ENCODE measurements at places on chromosomes 4 and X.

DNA sequence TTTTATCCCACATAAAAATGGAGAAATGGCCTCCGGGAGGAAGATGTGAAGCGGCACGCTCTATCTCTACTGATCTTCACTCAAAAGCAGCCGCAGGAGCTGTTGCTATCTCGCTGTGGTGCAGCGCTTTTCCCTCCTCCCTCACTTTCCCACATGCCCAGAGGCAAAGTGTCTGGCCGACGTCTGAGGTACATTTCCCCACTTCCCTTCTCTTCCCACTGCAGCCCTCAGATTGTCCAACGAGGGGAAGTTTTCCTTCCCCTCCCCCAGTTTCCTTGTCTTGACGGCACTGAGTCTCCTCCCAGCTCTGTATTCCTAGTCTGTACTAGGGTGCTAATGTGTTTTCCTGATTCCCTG, 660 bp upstream of the COL25A1 start:
- no peak for DNase-seq

DNA sequence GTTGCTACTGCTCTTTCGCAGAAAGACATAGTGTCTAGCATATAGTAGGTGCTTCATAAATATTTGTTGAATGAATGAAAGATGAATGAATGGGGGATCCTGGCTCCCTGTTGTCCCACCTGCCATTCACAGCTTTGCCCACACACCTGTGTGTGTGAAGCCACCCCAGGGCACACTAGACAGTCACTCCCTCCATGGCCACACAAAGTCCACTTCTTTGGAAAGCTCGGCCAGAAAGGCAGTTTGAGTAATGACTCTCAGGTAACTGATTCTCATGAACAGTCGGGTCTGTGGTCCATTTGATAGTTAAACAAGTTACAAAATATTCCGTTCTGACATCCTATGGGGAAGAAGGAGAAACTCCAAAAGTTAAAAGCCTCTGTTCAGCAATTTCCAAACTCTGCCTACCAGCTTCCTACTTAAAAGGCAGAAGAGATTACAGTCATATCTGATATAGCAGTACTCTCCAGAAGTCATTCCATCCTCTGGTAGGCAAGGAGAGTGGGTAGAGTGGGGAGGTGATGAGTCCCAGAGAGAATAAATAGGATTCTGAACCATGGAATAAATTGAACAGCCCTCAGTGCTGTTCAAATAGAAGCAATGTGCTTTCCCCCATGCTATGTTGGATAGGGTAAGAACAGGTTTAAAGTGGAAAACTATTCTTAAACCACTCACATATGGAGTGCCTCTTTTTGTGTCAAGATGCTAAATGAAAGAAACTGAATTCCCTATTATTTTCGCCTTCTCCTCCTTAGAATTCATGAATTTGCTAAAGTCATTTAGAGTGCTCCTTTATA, 204.9 kb upstream of the GALNT7 start:
- DNase-seq = no peak

DNA sequence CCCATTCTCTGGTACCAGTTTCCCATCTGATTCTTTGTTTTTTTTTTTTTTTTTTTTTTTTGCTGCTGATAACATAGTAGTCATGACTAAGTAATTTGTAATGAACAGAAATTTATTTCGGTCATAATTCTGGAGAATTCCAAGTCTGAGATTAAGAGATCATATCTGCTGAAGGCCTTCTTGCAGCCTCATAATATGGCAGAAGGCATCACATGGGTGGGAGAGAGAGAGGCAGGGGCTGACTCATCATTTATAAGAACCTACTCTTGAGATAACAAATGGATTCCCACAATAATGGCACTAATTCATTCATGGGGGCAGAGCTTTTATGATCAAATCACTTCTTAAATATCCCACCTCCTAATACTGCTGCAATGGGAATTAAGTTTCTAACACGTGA, 1034.3 kb downstream of the STIM2 start:
- DNase-seq = no peak

- no peak for DNase-seq
These were observed 209.9 kb upstream of the HCCS start for GRCh38 chrX:10901290-10901633.

DNA sequence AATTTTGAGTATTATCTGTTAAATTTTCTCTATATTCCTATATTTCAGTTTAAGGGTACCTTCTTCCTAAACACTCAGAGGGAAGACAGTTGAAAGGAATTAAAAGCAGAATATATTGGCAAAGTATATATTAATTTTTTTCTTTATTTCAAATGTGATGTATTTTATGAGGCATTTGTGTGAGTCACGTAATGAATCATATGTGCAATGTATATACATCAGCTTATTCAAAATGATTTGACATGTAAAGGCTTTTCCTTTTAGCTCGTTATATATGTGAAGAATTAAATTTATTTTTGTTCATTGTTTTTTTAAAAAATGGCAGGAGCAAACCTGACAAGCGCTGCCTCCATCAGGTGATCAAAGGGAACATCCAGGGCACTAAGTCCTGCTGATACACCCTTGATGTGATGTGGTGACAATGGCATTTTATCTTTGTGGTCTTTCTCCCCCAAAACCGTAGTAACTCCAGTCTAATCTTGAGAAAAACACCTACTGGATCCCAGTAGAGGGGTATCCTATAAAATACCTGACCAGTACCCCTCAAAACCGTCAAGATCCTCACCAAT, 8.9 kb downstream of the WWC2 start:
- DNase-seq = no peak

DNA sequence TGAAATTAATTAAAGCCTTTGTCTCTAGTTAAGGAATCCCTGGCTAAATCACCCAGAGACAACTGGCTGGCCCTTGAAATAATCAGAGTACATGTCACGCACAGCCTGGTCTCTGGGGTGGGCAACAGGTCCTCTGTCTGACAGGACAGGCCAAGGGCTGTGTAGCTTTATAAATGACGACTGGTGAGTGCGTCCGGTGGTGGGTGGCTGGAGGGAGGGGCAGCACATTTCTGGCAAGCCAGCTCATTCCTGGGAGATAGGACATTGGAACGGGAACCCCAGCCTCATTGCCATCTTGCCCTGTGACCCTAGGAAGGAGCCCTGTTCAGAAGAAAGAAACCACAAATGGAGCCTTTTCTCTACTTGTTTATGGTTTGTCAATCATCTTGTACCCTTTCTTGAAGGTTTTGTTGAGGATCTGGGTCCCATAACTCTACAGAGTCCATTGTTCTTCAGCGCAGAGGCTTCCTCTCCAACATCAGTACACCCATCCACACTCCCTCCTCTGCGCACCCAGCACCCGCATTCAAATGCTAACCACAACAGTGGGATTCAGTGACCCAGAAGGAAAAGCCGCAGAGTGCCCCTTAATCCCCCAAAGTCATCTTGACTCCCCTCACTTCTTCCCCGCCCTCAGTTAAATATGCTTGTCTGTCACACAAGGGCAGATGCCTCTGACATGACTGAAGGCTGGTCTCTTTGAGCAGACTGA, 368.1 kb downstream of the UNC5C start:
- no peak for DNase-seq

- DNase-seq = no peak
These were observed 931.7 kb downstream of the CENPC start for GRCh38 chr4:66613591-66613990.

DNA sequence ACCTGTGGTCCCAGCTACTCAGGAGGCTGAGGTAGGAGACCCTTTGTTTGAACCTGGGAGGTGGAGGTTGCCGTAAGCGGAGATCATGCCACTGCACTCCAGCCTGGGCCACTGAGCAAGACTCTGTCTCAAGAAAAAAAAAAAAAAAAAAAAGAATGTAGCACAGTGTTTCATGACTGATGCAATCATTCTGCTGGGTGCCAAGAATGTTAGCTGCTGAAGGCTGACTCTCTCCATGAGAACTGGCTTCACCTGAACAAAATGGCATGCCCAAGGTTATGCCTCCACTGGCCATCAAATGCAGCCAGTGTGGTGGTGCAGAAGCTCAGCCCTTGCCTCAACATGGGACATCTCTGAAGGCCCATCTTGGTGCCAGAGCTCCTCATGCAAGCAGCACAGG, 412.1 kb downstream of the ADAM29 start:
- DNase-seq = no peak

DNA sequence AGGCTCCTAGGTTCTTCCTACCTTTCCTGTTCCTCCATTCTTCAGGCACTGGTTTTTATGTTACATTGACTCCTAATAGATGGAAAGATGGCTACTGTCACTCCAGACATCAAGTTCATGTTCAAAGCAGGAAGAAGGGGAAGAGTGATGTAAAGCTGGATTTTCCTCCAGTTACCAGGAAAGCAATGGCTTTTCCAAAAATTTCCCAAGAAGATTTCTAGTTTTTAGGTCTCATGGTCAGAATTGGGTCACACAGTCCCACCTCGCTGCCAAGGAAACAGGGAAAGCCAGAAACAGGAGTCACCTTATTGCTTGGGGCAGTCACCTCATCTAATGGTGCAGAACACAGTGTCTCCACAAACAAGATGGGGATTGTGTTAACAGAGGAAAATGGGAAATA, 21.5 kb downstream of the RXFP1 start:
- no peak for DNase-seq

GRCh38 chr4:105599932-105600655, 47.7 kb downstream of the ARHGEF38 start:
- DNase-seq = peak; percentile 14

DNA sequence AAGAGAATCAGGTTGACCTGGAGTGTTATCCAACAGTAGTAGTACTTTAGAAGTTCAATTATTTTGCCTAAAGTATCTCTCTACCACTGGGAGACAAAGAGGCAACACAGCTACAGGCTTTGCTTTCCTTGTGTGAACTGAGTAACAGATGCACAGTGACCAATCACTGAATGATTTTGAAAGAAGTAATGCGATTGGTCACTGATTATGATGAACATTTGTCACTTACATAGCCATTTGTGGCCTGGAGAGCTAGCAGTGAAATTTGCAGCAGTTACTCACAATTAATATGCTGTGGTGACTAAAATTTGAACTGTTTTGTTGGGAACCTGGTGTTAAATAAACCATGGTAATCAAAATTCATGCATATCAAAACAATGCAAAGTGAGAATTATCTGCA, 508.7 kb upstream of the DIPK2B start:
- DNase-seq = no peak

- DNase-seq = no peak
These were observed 122.6 kb downstream of the POU3F4 start for GRCh38 chrX:83630662-83631061.

- DNase-seq = no peak
These were observed 509.6 kb upstream of the DIPK2B start for GRCh38 chrX:45710081-45710801.

DNA sequence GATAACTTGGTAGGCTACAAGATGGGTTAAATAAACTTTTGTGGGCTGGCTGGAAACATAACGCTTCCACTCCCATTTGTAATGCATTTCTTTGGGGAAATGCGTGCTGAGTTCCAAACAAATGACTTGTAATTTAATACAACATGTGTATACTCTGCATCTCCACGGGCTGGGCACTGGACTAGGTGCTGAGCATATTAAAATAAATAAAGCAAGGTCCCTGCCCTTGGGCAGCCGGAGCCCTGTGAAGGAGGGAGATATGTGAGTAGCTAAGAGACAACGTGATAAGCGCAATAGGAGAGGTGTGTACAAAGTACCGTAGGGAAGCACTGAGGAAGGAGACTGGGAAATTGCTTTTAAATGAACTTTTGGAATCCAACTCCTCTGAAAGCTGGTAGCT, 147.2 kb upstream of the RBPJ start:
- DNase-seq = no peak
